ENCODE measurements at places on chromosomes 3 and 15.

- DNase-seq = no peak
These were observed 223.8 kb downstream of the ADAMTS9 start for GRCh38 chr3:64463981-64464380.

DNA sequence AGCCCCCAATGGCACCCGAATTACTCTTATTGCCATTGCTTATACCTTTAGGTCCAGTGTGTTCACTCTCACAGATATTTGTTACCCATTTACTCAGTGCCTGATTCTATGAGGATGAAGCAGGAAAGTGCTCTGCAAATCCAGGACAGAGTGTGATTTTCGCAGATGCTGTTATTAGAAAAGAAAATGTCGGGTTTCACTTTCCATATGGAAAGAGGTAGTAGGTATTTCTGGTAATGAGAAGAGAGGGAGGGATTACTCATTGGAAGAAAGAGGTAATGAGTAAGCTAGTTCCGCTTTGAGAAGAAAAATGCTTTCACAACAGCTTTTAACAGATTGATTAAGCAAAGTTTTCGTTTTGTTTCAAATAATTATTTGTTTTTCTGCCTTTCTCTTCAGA is 336.3 kb upstream of the CFAP20DC start:
- no peak for DNase-seq

DNA sequence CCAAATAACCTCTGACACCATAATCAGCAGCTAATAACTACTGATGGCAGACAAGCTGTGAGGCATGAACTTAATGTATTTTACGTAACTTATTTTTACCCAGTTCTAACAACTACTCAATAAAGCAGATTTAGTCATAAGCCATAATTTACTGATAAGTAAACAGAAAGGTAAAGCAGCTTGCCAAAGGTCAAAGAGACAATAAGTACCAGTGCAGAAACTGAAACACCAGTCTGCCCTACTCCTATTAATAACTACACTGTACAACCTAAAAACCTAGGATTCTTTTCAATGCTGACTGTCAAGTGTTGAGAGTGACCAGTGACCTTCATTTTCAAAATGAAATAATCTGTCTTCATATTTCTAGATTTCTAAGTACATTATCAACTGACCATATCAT is 152.2 kb downstream of the NR2E3 start:
- DNase-seq = no peak

DNA sequence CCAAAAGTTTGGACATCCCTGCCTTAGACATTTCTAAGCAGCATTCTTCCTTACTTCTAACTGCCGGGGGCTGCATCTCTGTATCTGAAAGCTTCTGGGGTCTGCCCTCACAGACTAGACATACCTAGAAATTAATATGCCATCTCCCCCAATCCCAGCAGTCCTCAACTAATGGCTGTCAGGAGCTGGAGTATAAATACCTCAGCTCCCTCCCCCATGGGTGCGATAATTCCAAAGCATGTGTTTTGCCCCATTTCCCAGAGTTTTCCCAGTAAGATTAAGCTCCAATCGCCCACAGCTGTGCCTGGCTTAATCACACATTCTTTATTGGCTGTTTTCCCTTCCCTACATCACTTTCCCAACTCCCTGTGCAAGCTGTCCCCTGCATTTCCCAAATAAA is 13.8 kb upstream of the VPS8 start:
- DNase-seq = no peak

DNA sequence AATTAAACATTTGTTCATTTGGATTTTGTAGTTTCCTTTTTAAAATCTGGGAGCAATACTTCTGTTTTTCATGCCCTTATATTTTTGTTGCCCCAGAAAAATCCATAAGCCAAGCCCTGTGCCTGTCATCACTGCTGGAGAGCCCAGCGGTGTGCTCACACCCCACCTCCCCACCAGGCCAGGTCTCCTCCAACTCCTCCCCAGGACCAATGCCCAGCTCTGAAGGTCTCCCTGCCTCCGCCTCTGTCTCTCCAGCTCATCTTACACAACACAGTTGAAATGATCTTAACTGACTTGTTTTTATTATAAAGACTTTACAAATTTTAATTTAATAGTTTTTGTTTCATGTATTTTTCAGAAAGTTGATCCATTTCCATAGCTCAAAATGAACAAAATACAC is 66.4 kb downstream of the RHCG start:
- no peak for DNase-seq

- no peak for DNase-seq
These were observed 48.0 kb downstream of the PTH1R start for GRCh38 chr3:46925585-46925934.

- no peak for DNase-seq
These were observed 230.0 kb upstream of the LYSMD4 start for GRCh38 chr15:99963096-99963825.

All from stimulated activated CD8-positive, alpha-beta memory T cell treated with anti-CD3 and anti-CD28 coated beads, Interleukin-2, amount 100 ng/mL, for 1 hour (primary cell).